ENCODE measurements at places on chromosomes 1 and 21.
A peak's percentile ranks its signal among the peaks of the same experiment; 100 is the strongest.

DNA sequence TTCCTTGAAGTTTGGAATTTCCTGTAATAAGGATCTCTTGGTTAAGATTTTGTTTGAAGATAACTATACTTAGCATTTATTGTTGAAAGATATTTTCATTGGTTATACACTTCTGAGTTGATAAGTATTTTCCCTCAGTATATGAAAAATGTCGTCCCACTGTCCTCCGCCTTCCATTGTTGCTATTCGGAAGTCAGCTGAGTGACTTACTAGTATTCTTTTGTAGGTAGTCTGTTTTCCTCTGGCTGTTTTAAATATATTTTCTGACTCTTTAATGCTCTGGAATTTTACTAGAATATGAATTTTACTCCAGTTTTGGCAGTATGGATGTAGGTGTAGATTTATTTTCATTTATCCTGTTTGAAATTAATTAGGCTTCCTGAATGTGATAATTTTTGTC, 498.7 kb upstream of the NFIA start:
- DNase-seq, result no peak

DNA sequence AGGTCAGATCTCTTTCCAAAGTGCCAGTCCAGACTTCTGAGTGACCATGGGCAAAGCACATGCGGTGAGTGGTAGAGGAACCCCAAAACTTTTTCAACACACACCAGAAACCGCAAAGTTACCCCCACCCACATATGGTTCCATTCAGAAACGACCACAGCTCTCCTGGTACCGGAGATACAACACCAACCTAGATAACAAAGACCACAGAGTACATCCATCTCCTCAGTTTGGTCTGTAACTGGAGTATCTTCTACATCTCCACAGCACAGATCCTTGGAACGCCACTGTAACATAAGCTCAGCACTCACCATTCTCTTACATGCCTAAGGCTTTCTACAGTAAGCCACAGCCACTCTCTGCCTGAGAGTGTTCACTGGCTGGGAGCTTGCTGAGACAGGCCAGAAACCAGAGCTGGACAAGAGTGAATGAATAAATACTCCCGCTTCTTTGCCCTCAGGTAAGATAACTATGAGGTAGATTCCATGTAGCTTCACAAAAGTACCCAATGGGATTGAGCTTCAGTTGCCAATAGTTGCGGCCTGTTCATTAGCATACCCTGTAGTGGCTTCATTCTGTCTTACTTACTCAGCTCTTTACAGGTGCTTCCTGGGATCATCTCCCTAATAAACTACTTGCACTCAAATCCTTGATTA, 81.8 kb downstream of the SMYD3 start:
- DNase-seq, result no peak

GRCh38 chr1:240598216-240599001, 13.5 kb downstream of the GREM2 start:
- DNase-seq, result peak; percentile 24

- DNase-seq, result no peak
Measured at GRCh38 chr1:221032204-221032585, 153.0 kb downstream of the HLX start.

Data from fibroblast of skin of right biceps (primary cell).